ENCODE measurements at places on chromosomes 12 and 14.

GRCh38 chr14:53346988-53347387, 193.9 kb upstream of the DDHD1 start:
- no peak for DNase-seq

- DNase-seq: no peak
Observed at GRCh38 chr12:31057671-31058070, 16.0 kb upstream of the DDX11 start.

DNA sequence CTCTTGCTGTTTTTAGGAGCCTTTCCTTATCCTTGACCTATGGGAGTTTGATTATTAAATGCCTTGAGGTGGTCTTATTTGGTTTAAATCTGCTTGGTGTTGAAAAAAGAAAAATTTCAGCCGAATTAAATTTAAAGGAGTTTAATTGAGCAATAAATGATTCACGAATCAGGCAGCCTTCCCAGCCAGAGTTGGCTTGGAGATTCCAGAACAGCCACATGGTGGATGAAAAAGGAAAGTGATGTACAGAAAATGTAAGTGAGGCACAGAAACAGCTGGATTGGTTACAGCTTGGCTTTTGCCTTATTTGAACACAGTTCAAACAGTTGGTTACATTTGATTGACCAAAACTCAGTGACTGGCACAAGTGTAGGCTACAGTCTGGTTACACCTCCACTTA, 69.7 kb downstream of the WASHC3 start:
- no peak for DNase-seq

DNA sequence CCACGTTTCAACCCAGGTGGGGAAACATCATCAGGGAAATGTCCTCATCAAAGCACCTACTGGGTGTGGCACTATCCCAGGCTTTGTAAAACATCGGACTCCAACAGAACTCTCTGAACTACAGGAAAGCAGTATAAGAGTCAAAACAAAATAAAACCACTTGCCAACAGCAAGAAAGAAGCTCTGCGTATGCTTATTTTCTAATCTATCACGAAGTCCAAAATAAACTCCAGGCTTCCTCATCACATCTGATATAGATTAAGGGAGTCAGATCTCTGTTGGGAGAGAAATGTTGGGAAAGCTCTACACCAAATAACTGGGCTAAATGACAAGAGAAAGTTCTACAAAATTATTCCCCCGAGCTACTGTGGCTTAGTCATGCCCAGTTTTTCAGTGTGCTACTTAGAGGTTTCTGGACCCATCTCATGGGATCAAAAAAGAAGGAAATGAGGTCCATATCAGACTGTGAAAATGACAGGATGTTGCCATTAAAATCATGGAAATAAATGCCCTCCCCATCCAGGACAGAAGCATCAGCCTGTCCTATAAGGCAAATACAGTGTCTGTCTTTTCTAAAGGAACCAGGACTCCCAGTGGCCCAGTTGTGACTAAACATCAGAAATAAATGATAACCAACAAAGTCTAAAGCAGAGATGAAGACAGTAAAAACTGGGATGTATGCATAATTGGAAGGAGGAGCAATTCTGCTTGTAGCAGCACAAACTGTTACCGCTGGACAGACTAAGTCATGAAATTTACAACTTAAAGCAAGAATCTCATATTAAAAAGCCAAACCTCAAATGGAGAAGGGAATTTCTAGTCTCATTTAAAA, 149.5 kb downstream of the STXBP6 start:
- DNase-seq: no peak
